ENCODE measurements at places on chromosomes 12 and 14.

DNA sequence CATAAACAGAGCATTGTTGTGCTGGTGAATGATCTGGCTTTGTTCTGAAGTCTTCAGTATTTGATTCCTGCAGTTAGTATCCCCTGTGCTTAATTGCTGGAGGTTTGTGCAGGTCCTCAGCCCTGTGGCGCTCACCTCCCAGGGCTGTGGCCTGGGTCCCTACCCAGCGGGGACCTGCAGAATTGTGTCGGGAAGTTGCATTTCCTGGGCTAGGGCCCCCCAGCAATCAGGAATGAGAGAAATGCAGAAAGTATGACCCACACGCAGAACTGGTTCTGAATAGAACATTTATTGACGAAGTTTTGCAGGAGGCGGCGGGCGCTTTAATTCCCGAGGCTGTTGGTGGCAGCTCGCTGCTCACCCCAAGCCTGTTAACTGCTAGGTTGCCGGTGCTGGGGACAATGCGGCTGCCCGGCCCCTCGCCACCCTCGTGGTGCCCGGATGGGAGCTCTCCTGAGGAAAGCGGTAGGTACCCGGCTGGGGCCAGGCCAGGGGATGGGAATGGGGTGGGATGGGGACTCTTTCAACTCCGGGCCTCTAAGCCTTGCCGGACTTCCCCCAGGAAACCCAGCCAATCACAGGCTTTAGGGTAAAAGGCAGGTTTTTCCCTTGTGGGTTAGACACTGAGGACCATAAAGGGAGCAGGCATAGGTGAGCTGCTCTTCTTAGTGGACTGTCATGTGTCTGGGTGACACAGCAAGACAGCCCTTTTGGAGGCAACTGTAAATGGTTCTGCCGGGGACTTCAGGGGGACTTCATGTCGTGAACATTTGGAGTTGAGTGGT lies 11.6 kb downstream of the PLEKHG3 start:
- DNase-seq = no peak

DNA sequence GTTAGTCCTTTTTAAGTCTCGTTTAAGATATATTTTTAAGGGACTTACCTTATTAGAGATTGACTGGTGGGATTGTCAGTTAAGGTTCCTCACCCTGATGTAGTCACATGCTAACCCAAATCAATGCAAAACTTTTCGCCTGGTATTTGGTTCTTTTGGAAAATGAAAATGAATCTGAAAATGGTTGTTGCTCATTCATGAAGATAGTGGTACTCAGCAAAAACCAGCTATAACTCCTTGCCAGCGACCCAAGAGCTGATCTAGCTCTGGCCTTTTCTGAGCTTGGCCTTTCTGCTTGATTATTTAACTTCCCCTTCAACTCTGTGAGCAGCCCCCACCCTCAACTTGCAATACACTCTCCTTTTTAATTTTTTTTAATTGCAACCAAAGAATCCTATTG lies 85.0 kb upstream of the GTF2A1 start:
- no peak for DNase-seq

GRCh38 chr12:63843254-63843720 lies 1.2 kb upstream of the SRGAP1 start:
- DNase-seq = no peak

- DNase-seq = no peak
These were observed 712 bp upstream of the FZD10 start for GRCh38 chr12:130161261-130162243.

DNA sequence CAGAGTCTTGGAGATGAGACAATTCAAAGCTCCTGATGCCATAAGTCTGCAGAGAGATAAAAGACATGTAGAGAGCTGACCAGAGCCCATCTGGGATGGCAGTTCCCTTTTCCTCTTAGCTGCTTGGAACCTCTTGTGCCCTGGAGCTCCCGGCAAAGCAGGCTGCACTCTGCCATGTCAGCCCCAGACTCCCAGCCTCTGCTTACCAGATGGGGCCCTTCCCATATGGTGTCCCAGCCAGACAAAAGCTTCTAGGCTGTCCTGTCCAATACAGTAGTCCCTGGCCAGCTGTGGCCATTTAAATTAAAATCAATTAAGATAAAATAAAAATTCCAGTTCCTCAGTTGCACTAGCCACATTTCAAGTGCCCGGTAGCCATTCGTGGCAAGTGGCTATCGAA lies 303.9 kb downstream of the TTC6 start:
- no peak for DNase-seq

GRCh38 chr12:92051441-92051840 lies 94.2 kb downstream of the BTG1 start:
- no peak for DNase-seq

GRCh38 chr14:74510959-74511409 lies 17.4 kb downstream of the ISCA2 start:
- no peak for DNase-seq

- no peak for DNase-seq
These were observed 23.2 kb downstream of the LGALS3 start for GRCh38 chr14:55152052-55152753.

- no peak for DNase-seq
These were observed 71.9 kb upstream of the POC1B start for GRCh38 chr12:89597770-89598169.

- DNase-seq = no peak
These were observed 16.6 kb upstream of the LRTM2 start for GRCh38 chr12:1803736-1804135.

DNA sequence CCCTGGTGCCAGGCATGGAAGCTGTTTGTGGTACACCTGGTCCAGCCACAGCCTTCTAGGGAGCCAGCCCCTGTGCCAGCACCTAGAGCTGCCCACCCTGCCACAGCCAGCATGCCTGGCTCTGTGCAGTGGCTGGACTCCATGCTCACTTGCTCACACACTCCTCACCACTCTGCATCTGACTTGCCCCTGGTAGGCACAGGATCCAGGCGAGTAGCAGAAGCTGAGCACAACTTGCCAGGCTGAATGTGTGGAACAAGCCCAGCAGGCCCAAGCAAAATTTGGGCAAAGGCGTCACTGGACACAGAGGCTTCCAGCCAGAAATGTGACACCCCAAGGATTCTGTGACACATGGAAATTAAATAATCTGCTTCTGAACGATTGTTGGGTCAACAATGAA lies 106.7 kb downstream of the MYF5 start:
- DNase-seq = no peak

- DNase-seq = no peak
These were observed 5.7 kb downstream of the AHNAK2 start for GRCh38 chr14:104972301-104973134.

- DNase-seq = no peak
These were observed 59.7 kb downstream of the SCFD1 start for GRCh38 chr14:30681752-30682355.

- DNase-seq = no peak
These were observed 51.9 kb upstream of the REP15 start for GRCh38 chr12:27644158-27644845.

- no peak for DNase-seq
These were observed 135.0 kb upstream of the LRIG3 start for GRCh38 chr12:59055204-59055860.

DNA sequence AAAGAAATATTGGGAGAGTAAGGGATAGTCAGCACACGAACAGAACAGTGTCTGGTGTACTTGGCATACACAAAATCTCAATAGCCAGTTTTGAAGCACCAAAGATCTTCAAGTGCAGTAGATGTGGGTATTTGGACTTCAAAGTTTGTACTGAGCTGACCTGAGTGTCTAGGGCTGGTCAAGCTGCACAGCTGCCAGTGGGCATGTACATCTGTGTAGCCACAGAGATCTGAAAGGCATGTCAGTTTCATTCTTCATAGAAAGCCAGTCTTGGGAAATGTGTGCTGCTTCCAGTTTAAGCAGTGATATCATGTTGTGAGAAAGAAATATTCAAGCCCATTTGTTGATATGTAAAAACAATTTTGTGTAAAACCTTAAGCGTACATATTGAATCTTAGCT lies 279.0 kb upstream of the SYT10 start:
- DNase-seq = no peak

GRCh38 chr14:80930095-80930494 lies 11.4 kb downstream of the CEP128 start:
- no peak for DNase-seq

- peak; percentile 33 for DNase-seq
These were observed 144.2 kb downstream of the PLEKHA5 start for GRCh38 chr12:19273482-19274330.

DNA sequence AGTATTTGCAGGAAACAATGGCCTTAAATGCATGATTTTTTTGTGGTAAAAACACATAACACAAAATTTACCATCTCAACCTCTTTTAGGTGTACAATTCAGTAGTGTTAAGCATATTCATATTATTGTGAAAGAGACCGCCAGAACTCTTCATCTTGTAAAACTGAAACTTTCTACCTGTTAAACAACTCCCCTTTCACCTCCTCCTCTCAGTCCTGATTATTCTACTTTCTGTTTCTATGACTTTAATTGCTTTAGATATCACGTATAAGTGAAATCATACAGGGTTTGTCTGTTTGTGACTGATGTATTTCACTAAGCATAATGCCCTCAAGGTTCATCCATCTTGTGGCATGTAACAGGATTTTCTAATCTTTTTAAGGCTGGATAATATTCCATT lies 353.4 kb downstream of the ADAMTS20 start:
- DNase-seq = no peak

GRCh38 chr12:94762259-94762942 lies 112.0 kb upstream of the TMCC3 start:
- no peak for DNase-seq

GRCh38 chr14:102333795-102334705 lies 14.5 kb downstream of the ZNF839 start:
- DNase-seq = no peak

DNA sequence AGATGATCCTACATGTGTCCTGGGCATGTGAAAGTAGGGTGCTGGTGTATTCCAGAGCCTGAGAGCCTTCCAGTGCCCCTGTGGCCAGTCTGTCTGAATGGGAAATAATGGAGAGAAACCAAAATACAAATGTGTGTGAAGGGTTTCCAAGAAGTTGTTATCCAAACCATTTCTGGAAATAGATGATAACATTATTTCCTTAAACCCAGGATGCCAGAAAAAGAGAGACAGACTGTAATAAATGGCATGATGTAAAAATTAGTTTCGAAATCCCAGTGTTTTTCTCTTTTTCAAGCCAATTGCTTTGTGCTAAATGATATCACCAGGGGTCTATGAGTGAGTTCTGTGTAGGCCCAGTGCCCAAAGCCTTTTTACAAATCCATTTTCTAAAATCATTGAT lies 175.3 kb downstream of the PHLDA1 start:
- no peak for DNase-seq

- DNase-seq = no peak
These were observed 53.2 kb downstream of the SMOC1 start for GRCh38 chr14:69932391-69932790.

- no peak for DNase-seq
These were observed at the start of gene STXBP6 for GRCh38 chr14:25049568-25050268. Gene STXBP6 (minus strand): TSS chr14:25050147. CDS start chr14:24974818, 75,329 bp downstream.

DNA sequence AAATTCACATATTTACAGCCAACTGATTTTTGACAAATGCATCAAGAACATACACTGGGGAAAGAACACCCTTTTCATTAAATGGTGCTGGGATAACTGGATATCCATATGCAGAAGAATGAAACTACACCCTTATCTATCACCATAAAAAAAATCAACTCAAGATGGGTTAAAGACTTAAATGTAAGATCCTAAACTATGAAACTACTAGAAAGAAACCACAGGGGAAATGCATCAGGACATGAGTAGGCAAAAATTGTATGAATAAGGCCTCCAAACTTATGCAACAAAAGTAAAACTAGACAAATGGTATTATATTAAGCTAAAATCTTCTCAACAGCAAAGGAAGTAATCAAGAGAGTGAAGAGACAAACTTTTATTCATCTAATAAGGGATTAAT lies 242.6 kb downstream of the CPNE8 start:
- DNase-seq = no peak

GRCh38 chr12:121218588-121219352 lies 8.8 kb downstream of the P2RX4 start:
- no peak for DNase-seq

Data from stimulated activated CD8-positive, alpha-beta memory T cell treated with anti-CD3 and anti-CD28 coated beads, Interleukin-7, amount 100 ng/mL, for 1 hour (primary cell).